ENCODE measurements at places on chromosomes 11 and 22. TPM values are rescaled to one million over a fixed set of nuclear protein-coding genes. Genes with fewer than 3 reads are reported as not detected.

The OR52D1 gene
- total RNA-seq, result not detected

GRCh38 chr11:65653229-65654225 is 9.2 kb downstream of the RELA start:
- H3K27ac ChIP-seq, result peak overlapping the region; percentile 92
- H3K4me3 ChIP-seq, result peak overlapping the region; percentile 57
- DNase-seq, result no peak
- H3K36me3 ChIP-seq, result peaks cover 77% of the 10 kb centered on the region
- H3K27me3 ChIP-seq, result no peaks in the 10 kb centered on the region

GRCh38 chr11:41498726-41499125 is 39.3 kb upstream of the LRRC4C start:
- no peaks in the 10 kb centered on the region for H3K36me3 ChIP-seq
- H3K4me1 ChIP-seq, result no peaks in the 10 kb centered on the region
- H3K27ac ChIP-seq, result no peak overlapping the region
- no peak for DNase-seq
- H3K4me3 ChIP-seq, result no peak overlapping the region

DNA sequence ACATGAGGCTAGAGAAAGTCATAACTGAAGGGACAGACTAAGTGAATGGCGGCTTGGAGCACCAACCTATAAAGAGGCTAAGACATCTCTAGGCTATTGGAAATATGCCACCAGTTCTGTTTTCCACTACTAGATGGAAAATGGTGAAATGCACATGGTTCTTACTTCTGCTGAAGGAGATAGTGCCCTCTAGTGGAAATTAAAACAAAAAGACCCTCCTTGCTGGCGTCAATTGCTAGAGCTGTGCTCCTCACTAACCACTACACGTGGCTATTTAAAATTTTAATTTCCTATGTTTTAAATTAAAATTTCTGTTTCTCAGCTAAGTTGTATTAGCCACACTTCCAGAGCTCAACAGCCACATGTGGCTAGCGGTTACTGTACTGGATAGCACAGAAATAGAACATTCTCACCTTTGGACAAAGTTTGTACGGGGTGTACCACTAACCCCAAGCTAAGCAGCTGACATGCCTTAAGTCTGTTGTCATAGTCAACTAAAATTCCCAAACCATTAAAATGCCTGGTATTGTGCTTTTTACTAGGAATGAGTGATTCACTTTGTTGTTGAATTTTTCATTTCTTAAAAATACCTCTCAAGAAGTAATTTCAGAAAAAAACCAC is 34.1 kb upstream of the CALCA start:
- H3K27ac ChIP-seq, result no peak overlapping the region
- no peaks in the 10 kb centered on the region for H3K27me3 ChIP-seq
- H3K4me3 ChIP-seq, result no peak overlapping the region

DNA sequence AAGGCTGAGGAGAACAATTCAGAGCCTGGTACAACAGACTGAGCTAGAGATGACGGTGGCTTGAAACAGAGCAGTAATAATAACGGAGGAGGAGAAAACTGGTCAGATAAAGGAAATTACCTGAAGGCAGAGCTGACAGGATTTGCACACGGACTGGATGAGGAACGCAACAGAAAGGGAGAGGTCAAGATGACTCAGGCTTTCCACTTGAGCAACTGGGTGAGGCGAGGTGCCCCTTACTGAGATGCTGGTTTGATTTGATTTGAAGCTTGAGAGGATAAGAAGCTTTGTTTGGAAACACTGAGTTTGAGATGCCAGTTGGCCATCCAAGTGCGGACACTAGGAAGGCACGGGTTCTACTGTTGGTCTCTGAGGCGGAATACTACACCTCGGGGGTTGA is 35.4 kb upstream of the NRIP3 start:
- no peak overlapping the region for H3K27ac ChIP-seq
- no peaks in the 10 kb centered on the region for H3K27me3 ChIP-seq
- no peaks in the 10 kb centered on the region for H3K4me1 ChIP-seq

The CADM1 gene
- total RNA-seq, result 19.8 TPM

DNA sequence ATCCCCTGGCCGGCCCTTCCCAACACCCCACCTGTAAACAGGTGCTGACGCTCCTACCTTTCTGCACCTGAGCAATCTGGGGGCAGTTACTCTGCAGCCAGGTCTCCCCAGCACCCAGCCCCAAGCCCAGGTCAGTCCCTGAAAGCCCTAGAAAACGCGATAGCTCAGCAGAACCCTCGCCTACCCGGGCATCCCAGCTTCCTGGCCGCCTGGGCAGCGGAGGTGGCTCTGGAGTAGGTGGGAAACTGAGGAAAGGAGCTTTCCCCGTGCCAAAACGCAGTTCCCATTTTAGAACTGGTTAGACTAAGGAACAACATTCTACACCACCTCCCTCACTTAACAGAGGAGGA is 445 bp downstream of the SYTL2 start:
- peak overlapping the region; percentile 52 for H3K4me3 ChIP-seq
- H3K27ac ChIP-seq, result peak overlapping the region; percentile 9
- no peaks in the 10 kb centered on the region for H3K36me3 ChIP-seq

The CRYBB3 gene
- total RNA-seq, result not detected

DNA sequence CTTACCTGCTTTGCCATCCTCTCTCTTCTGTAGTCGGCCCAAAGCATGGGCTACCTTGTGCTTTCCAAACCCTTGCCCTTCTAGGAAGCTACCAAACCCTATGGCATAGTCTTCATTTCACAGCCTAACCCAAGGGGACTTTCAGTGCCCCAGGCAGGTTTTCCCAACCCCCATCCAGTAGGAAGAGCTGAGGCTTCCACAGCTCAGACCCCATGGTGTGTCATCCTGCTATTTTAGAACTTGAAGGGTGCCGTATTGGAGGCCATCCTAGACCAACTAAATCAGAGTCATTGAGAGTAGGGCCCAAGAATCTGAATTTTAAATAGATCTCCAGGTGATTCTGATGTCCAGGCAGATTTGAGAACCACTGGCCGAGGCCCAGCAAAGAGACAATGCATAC is 31.9 kb upstream of the TUB start:
- no peaks in the 10 kb centered on the region for H3K27me3 ChIP-seq
- DNase-seq, result peak; percentile 47
- no peak overlapping the region for H3K4me3 ChIP-seq
- H3K36me3 ChIP-seq, result no peaks in the 10 kb centered on the region
- H3K4me1 ChIP-seq, result no peaks in the 10 kb centered on the region

- no peak within 1 kb of the TSS for H3K4me3 ChIP-seq
- DNase-seq, result peak; percentile 28
- no peaks in the 10 kb centered on the region for H3K36me3 ChIP-seq
- no peaks in the 10 kb centered on the region for H3K4me1 ChIP-seq
- no peak within 1 kb of the TSS for H3K27ac ChIP-seq
Observed at GRCh38 chr11:120137611-120138521, at the start of gene TRIM29. Gene TRIM29 (minus strand): TSS chr11:120138113. CDS start chr11:120138031, 82 bp downstream.

- no peak for DNase-seq
- H3K4me3 ChIP-seq, result no peak overlapping the region
- H3K27me3 ChIP-seq, result no peaks in the 10 kb centered on the region
- H3K4me1 ChIP-seq, result no peaks in the 10 kb centered on the region
Observed at GRCh38 chr11:122367809-122368231, 251.8 kb upstream of the BLID start.

GRCh38 chr11:10762185-10762584 is 11.1 kb downstream of the CTR9 start:
- DNase-seq, result no peak
- H3K27me3 ChIP-seq, result no peaks in the 10 kb centered on the region
- no peak overlapping the region for H3K27ac ChIP-seq
- no peak overlapping the region for H3K4me3 ChIP-seq
- peaks cover 71% of the 10 kb centered on the region for H3K36me3 ChIP-seq
- no peaks in the 10 kb centered on the region for H3K4me1 ChIP-seq

The POLDIP3 gene
- 29.5 TPM for total RNA-seq

GRCh38 chr22:35065796-35066218 is at the start of gene ISX:
Gene ISX (plus strand): TSS chr22:35066158. CDS start chr22:35067088, 930 bp downstream.
- H3K4me3 ChIP-seq, result no peak within 1 kb of the TSS
- H3K27ac ChIP-seq, result no peak within 1 kb of the TSS
- H3K4me1 ChIP-seq, result no peaks in the 10 kb centered on the region
- H3K27me3 ChIP-seq, result no peaks in the 10 kb centered on the region
- no peak for DNase-seq
- no peaks in the 10 kb centered on the region for H3K36me3 ChIP-seq

DNA sequence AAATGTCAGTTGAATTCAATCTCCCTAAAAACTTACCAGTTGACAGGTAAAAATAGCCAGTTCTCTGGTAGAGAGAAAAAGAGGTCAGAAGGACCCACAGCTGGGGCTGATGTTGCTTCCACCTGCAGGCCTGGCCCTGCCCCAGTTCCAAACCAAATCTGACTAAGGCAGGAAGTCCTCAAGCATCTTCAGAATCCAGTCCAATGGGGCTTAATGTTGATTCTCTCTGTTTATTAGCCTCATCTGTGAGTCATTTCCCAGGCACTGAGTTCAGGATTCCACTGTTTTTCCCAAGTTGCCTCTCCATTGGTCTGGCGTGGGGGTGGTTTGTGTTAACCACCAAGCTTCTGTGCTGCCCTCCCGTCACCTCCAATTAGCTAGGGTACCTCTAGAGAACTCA is 601.8 kb downstream of the INSC start:
- no peak overlapping the region for H3K27ac ChIP-seq
- no peak for DNase-seq
- no peaks in the 10 kb centered on the region for H3K27me3 ChIP-seq
- H3K4me1 ChIP-seq, result no peaks in the 10 kb centered on the region
- H3K4me3 ChIP-seq, result no peak overlapping the region
- H3K36me3 ChIP-seq, result no peaks in the 10 kb centered on the region

The CERK gene
- total RNA-seq, result 46.0 TPM

DNA sequence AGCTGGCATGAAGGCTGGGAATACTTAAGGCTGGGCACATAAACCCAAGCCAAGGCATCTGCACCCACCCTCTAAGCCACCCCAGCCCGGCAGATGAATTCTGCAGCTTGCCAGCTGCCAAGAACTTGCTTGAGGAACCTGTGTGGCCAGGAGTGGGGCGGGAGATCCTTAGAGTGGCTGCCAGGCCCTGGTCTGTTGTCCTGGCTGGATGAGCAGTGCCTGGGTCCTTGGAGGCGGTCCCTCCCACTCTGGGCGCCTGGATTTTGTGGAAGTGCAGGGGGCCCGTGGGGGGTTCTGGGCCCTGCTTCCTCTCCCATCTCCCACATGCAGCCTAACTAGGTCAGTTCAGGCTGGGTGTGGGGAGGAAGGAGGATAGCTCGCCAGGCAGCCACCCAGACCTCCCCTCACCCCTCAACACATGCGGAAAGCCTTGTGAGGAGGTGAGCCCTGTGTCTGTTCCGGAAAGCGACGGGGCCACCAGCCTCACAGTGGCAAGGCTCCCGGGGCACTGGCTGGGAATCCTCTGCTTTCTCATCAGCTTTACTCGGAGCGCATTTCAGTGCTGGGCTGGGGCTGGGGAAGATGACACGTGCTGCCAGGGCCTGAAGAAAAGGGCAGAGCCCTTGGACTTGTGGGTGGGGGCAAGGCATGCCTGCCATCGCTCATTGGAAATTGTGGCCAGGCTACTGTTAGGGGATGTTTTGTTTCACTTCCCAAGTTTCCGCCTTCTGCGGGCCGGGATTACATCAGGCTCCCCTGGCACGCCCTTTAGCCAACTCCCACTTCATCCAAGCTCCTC is 8.4 kb downstream of the DAGLA start:
- H3K27me3 ChIP-seq, result no peaks in the 10 kb centered on the region
- H3K4me3 ChIP-seq, result no peak overlapping the region
- H3K36me3 ChIP-seq, result no peaks in the 10 kb centered on the region
- DNase-seq, result peak; percentile 93

The C11orf86 gene
- total RNA-seq, result not detected

- no peak for DNase-seq
- no peaks in the 10 kb centered on the region for H3K36me3 ChIP-seq
- no peaks in the 10 kb centered on the region for H3K4me1 ChIP-seq
- no peak overlapping the region for H3K4me3 ChIP-seq
Observed at GRCh38 chr11:46553814-46554212, 40.0 kb downstream of the AMBRA1 start.

- H3K4me3 ChIP-seq, result no peak overlapping the region
- H3K36me3 ChIP-seq, result no peaks in the 10 kb centered on the region
- H3K27me3 ChIP-seq, result no peaks in the 10 kb centered on the region
- H3K4me1 ChIP-seq, result no peaks in the 10 kb centered on the region
Observed at GRCh38 chr11:24734742-24735237, 237.9 kb downstream of the LUZP2 start.

GRCh38 chr11:106015066-106015465 is 7.0 kb downstream of the MSANTD4 start:
- peaks cover 7% of the 10 kb centered on the region for H3K36me3 ChIP-seq
- no peak overlapping the region for H3K27ac ChIP-seq
- no peak overlapping the region for H3K4me3 ChIP-seq
- peaks cover 50% of the 10 kb centered on the region for H3K4me1 ChIP-seq
- H3K27me3 ChIP-seq, result no peaks in the 10 kb centered on the region

- H3K27me3 ChIP-seq, result no peaks in the 10 kb centered on the region
- DNase-seq, result no peak
- H3K4me3 ChIP-seq, result no peak overlapping the region
Observed at GRCh38 chr22:30261134-30261533, 5.5 kb downstream of the OSM start.

GRCh38 chr11:134097166-134097565 is 28.3 kb downstream of the JAM3 start:
- no peaks in the 10 kb centered on the region for H3K27me3 ChIP-seq
- no peak overlapping the region for H3K27ac ChIP-seq
- no peak for DNase-seq
- H3K36me3 ChIP-seq, result no peaks in the 10 kb centered on the region

The GPHA2 gene
- total RNA-seq, result not detected

DNA sequence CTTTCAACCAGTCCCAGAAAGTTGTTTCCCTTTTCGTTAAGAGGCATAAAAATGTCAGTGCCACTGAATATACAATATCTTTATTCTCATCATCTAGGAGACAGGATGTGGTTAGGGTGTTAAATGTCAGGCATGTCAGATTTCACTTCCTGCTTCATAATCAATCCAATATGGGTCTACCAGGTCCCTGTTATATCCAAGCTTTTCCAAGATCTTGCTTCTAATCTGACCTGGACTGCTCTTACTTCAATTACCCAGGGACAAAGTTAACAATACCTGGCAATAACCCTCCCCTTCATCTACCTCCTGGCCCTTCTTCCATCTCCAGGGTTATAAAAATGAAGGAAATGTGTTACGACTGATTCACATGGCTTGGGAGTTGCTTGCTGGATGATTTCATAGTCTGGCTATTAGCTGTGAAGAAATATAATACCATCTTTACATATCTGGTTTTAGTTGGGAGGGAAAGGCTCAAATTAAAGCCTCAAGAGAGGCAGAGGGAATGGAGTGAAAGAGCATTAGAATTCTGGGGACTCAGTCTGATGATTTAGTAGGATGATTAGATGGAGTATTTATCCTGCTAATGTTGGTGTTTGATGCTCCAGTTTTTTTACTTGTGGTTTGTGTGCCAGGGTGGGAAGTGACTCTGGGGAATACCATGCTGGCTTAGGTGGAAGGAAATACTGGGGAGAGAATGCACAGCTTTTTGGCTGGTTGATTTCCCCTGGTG is 534.3 kb downstream of the ETS1 start:
- H3K27ac ChIP-seq, result no peak overlapping the region
- DNase-seq, result no peak
- no peaks in the 10 kb centered on the region for H3K36me3 ChIP-seq
- H3K4me3 ChIP-seq, result no peak overlapping the region
